Stimulated activated CD4-positive, alpha-beta T cell treated with anti-CD3 and anti-CD28 coated beads, TNF-alpha, amount 100 ng/mL, for 48 hours (primary cell): ENCODE measurements at places on chromosomes 16 and 17.

DNA sequence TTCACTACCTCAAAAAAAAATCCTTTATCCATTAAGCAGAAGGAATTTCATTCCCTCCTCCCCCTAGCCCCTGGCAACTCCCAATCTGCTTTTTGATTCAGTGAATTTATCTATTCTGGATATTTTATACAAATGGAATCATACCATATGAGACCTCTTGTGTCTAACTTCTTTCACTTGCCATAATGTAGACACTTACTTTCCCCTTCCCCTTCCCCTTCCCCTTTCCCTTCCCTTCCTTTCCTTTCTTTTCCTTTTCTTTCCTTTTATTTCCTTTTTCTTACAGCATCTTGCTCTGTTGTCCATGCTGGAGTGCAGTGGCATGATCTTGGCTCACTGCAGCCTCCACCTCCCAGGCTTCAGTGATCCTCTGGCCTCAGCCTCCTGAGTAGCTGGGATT, 50.5 kb downstream of the PSMD12 start:
- DNase-seq, result no peak

GRCh38 chr17:13631529-13631928, 29.8 kb upstream of the HS3ST3A1 start:
- DNase-seq, result no peak

- no peak for DNase-seq
These were observed 71.2 kb upstream of the GRIN2A start for GRCh38 chr16:10253409-10253808.

- no peak for DNase-seq
These were observed 84.6 kb downstream of the KANSL1 start for GRCh38 chr17:46108550-46109110.

GRCh38 chr17:27975146-27976011, 67.1 kb upstream of the NLK start:
- no peak for DNase-seq

DNA sequence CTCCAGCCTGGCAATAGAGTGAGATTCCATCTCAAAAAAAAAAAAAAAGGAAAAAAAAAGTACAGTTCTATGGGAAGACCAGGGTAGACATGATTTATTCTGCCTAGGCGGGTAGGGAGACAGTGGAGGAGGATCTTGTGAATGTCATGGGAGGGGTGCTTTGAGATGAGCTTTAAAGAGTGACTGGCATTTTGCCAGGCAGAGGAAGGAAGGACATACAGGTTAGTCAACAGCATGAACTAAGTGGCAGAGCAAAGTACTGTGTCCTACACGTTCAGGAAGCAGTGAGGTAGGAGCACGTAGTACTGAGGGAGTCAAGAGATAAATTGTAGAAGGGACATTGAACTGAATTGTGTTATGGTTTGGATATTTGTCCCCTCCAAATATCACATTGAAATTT, 451.5 kb downstream of the TOX3 start:
- no peak for DNase-seq

DNA sequence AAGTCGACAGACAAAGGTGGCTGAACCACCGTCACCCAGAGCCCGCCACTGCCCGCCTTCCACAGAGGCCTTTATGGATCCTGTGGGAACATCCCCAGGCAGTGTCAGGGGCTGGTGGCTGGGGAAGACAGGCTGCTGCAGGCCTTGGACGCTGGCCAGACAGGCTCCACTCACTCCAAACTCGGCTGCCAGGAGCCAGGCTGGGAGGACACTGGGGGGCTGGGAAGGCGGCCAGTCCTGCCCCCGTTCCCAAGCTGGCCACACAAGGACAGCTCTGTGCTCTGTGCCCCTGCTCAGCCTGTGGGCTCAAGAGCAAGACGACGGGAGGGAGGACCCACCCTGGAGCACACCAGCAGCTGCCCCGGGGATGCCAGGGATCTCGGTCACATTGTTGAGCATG, 7.6 kb upstream of the LCAT start:
- DNase-seq, result no peak

DNA sequence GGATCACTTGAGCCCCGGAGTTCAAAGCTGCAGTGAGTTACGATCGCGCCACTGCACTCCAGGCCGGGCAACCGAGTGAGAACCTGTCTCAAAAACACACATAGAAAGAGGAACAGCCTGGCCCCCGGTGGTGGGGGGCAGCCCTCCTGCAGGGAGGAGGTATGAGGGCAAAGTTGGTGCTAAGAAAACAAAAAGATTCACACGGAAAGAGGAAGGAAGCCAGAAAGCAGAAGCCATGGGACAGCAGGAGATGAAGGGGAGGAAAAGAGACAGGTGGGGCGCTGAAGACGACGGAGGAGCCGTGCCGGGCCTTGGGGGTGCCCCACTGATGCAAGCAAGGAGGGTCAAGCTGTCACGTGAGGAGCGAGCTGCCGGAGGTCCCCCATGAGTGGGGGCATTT, 8.2 kb upstream of the C16orf74 start:
- no peak for DNase-seq

- no peak for DNase-seq
These were observed 59.8 kb upstream of the RBFOX3 start for GRCh38 chr17:79670537-79671084.

DNA sequence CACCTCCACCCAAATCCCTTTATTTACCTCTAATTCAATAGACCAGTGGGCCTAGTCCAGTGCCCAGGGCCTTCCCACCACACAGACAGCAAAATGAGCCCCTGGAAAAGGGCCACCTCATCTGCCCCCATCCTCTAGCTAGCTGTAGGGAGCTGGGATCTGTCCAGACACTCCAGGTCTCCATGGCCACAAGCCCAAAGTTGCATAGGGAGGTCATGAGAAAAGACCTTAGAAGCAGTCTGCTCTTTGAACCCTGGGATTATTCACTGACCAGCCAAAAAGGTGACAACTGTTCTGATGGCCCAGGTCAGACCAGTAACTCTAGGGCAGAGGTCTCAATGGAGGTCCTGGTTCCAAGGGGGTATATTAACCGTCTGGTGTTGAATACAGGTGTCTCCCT, 2.0 kb downstream of the CUEDC1 start:
- DNase-seq, result no peak

- DNase-seq, result no peak
These were observed 1.2 kb downstream of the RABEP2 start for GRCh38 chr16:28923652-28924398.

DNA sequence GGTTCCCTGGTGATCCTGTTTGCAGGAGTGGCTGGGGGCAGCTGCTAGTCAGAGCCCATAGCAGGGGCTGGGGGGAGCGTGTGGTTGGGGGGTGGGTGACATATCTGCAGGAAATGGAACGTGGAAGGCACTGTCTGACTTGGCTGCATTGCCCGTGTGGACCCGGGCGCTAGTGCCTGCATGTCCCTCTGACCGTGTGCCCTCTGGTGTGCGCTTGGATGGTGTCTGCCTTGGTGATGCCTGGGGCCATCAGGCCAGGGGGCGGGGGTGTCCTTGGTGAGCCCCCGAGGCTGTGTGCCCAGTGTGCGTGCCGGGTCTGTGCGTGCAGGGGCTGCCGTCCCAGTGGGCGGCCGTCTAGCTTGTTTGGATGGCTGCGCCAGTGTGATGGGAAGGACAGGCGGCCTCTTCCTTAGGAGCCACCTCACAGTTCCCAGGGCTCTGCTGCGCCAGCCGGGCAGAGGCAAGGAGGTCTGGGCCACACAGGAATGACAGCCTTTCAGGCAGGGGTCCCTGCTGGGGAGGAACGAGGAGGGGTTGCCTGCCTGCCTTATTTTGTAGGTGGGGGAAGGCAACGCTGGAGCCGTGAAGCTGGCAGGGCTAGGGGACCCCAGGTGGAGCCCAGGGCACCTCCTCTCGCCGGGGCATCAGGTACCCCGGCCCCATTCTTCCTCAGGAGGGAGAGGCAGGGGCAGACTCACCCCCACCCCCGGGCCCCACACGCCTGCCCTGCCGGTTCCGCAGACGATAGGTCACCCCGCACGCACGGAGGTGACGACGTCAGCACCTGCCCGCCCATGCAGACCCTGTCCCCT, 693 bp downstream of the NDRG4 start:
- no peak for DNase-seq
